Activated naive CD8-positive, alpha-beta T cell treated with anti-CD3 and anti-CD28 coated beads for 36 hours (primary cell): ENCODE measurements at places on chromosomes 5 and 9. TPM values are rescaled to one million over a fixed set of nuclear protein-coding genes. Genes with fewer than 3 reads are reported as not detected.
A peak's percentile ranks its signal among the peaks of the same experiment; 100 is the strongest.

The LSM11 gene
- total RNA-seq: 6.7 TPM

The LHX3 gene
- total RNA-seq: not detected

The TAF11L10 gene
- total RNA-seq: not detected

GRCh38 chr9:84154320-84154719, 173.7 kb downstream of the RMI1 start:
- no peak overlapping the region for H3K4me3 ChIP-seq
- peaks cover 16% of the 10 kb centered on the region for H3K27me3 ChIP-seq
- no peak for DNase-seq
- no peaks in the 10 kb centered on the region for H3K4me1 ChIP-seq

DNA sequence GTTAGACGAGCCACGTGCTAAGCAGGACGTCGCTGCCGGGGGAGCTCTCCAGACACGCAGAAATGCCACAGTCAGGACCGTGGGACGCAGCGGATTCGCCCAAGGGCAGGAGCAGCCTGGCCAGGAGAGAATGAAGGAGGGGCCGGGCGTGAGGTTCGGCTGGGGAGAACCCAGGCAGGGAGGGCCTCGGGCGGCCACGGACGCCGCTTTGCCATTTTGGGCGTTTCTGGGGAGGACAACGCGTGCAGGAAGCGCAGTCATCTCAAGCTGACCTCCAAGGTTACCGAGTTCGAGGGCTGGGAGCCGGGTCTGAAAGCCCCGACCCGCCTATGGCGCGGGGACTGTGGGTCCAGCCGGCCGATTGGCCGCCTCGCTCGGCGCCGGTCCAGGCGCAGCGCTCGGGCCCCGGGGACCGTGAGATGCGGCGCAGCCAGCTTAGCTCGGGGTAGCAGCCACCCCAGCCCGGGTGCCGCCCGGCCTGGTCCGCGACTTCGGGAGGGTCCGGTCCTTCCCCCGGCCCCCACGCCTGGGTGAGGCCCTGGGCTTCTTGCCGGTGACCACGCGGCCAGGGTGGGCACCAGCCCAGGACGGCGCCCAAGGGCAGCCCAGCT, 760 bp upstream of the MAN1B1 start:
- peak; percentile 44 for DNase-seq
- peaks cover 31% of the 10 kb centered on the region for H3K4me1 ChIP-seq
- peak overlapping the region; percentile 92 for H3K27ac ChIP-seq
